PC-3 (cell line): ENCODE measurements at places on chromosomes 7 and 10. TPM values are rescaled to one million over a fixed set of nuclear protein-coding genes. Genes with fewer than 3 reads are reported as not detected.

- DNase-seq, result no peak
Observed at GRCh38 chr7:80624763-80625162, 13.7 kb upstream of the CD36 start.

RAMP3 gene
- not detected in 2 replicates for total RNA-seq

DNA sequence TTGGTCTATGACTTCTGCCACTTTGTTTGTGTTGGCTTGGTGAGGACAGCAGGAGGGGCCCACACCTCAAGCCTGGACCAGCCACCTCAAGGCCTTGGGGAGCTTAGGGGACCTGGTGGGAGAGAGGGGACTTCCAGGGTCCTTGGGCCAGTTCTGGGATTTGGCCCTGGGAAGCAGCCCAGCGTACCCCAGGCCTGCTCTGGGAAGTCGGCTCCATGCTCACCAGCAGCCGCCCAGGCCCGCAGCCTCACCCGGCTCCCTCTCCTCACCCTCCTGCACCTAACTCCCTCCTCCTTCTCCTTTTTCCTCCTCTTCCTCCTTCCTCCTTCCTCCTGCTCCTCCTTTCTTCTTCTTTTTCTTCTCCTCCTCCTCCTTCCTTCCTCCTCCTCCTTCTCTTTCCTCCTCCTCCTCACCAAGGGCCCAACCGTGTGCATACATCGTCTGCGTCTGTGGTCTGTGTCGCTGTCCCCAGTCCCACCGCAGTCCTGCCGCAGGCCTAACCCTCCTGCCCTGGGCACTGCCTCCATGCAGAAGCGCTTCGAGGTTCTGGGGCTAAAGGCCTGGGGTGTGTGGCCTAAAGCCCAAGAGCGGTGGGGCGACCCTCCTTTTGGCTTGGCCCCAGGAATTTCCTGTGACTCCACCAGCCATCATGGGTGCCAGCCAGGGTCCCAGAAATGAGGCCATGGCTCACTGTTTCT, 5.3 kb downstream of the EN2 start:
- DNase-seq, result no peak

DNA sequence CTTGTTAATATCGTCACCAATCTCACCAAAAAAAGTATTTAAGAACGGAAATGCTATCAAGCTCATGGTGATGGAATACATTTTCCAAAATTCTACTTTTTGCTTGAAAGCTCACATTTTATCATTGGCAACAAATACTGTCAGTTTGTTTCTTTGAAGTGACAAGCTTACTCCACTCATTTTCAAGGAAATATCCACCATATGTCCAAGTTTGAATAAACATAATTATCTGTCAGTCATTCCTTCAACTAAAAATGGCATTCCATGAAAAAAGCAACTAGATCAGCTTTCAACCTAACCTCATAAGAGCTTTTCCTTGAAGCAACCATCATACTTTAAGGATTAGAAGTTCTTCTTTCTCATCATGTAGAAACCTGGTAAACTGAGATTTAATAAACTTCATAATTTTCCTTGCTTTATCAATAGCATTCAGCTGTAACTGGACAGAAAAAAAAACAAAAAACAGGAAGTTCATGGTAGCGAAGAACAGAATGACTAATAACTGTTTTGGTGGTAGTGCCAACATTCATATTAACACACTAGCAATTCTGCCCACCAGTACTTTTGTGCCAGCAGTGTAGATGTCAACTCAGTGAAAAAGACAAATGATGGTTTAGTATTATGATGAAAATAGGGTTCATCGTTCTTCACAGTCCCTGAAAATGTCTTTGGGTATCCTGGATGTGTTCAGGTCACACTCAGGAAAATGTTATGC, 764.9 kb downstream of the GRM8 start:
- no peak for DNase-seq

- no peak for DNase-seq
Observed at GRCh38 chr10:62584731-62585130, 210.6 kb downstream of the ZNF365 start.

TFEC gene
- total RNA-seq, result 0.12 and 0.15 TPM in 2 replicates

DNA sequence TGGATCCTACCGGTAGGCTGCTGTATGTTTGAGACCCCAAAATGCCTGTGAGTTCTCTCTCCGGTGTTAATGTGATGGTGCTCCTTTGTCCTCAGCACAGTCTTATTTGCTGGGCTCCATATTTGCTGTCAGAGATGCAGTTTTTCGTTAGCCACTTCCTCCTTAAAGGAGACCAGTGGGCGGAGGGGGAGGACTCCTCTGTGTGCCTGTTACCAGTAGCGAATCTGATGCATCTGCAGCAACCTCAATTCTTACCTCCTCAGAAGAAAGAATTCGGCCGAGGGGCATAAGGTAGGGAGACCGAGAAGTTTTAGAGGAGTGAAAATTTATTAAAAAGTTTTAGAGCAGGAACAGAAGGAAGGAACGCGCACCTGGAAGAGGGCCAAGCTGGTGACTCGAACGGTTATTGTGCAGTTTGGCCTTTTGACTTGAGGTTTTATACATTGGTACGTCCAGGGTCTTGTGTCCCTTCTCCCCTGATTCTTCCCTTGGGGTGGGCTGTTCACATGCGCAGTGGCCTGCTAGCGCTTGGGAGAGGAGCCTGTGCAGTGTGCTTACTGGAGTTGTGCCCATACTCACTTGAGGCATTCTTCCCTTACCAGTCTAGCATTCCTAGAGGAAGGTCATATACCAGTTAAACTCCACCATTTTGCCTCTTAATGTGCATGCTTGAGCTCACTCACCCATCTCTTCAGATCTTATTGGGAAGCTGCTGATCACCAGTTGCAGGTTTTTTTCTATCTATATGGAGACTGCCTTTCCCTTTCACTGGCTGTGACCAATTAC, 49.5 kb downstream of the GNAI1 start:
- DNase-seq, result no peak

DNA sequence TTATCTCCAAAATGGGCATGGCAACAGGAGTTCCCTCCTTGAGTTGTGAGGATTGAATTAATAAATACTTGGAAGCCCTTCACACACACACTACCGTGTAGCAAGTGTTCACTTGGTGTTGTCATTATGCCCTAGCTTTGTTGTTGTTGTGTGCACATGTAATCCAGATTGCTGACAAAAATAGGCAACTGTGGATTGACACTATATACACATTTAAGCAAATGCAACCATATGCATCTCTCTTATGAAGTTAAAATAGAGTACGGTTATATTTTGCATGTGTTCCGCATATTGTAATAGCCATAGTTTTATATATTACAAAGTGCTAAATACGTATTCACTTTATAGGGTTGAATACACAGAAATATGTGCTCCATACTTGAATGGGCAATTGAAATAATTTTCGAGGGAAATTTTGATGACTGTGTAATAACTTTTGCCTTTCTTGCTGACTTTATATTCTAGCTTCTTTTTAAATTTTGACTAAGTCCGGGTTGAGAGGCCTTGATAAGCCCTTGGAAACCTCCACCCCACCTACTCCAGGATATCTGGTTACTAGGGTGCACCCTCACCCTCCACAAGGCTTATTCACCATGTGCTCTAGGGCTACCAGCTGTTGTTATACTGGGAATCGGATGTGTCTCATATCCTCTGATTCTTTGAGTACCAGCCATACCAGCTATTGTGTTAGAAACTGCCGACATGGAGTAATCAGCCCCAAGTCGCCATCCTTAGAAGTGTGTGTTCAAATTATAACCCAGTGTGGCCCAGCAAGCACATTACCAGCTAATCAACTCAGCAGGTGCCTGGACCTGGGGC, 265.0 kb downstream of the CAMK1D start:
- DNase-seq, result no peak

ATRNL1 gene
- not detected in 2 replicates for total RNA-seq

SAMD9L gene
- total RNA-seq, result 2.6 and 2.8 TPM in 2 replicates

RBM17 gene
- 28.4 and 42.0 TPM in 2 replicates for total RNA-seq

GRCh38 chr10:78362406-78363022, 328.9 kb downstream of the RPS24 start:
- peak; percentile 35 for DNase-seq

EBLN1 gene
- not detected in 2 replicates for total RNA-seq

- DNase-seq, result no peak
Observed at GRCh38 chr7:131218727-131219128, 108.9 kb upstream of the MKLN1 start.

AKR1D1 gene
- total RNA-seq, result not detected in 2 replicates

- no peak for DNase-seq
Observed at GRCh38 chr7:119967221-119967620, 305.8 kb upstream of the KCND2 start.

DNA sequence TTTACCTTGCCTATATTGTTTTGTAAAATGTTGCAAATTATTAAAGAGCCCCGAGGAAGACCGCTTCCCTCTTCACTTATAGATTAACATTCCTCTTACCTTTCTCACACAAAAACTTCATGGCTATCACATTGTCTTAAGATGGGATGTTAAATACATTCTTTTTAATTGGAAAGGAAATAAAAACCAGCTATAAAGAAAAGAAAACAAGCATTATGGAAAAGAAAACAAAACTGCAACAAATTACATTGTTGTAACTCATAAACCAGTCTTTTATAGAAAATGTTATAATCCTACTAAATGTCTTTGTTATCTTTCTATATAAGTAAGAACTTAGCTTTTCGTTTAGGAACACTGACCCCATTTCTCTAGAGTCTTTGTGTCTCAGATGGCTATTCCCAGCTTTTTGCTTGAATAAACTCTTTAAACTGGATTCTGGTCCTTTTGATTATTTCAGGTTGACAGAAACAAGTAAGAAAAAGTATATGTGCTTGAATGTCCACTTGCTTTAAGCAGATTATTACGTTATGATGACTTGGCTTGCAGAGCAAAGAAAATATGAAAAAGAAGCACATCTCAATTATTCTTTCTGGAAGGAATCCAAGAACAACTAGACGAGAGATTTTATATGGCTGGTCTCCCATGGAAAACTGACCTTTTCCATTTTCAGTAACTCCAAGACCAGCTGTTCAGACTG, 128.2 kb downstream of the AKR1D1 start:
- no peak for DNase-seq

- DNase-seq, result peak; percentile 73
Observed at GRCh38 chr7:85070967-85071628, 115.8 kb downstream of the SEMA3D start.

SYT15B gene
- total RNA-seq, result 0.06 TPM in 1 of 2 replicates, not detected in the other

CYP26C1 gene
- 0.17 TPM in 1 of 2 replicates, not detected in the other for total RNA-seq

- no peak for DNase-seq
Observed at GRCh38 chr10:101710793-101711192, 15.8 kb upstream of the FBXW4 start.

TMEM72 gene
- total RNA-seq, result not detected in 2 replicates

DNA sequence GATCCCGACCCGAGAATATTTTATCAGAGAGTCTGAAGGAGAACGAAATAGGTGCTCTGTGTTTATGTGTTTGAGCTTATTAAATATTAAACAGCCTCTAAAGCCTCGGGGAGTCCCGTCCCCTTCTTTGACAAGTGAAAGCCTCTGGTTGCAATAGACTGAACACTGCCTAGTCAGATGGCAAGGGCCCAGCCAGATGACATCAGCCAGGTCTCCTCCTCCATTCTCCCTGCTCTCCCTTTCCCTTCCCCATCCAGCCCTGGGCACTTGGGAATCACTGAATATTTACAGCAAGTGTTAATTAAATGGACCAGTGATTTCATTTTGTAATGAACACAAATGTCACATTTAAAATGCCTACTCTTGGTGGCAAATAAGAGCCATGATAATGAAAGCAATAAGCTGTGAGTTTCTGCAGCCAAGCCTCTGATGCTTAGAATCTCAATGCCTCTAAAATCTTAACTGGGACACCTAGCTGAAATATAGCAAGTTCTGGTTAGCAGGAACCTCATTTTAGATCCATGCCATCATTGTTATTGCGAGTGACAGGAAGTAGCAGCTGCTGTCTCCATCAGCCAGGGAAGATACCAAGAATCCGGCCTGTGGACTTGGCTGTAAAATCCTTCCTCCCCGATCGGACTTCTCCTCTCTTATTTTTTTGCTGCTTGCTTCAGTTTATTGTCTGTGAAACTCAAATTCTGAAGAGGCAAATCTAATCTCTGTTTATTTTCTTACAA, 202.1 kb downstream of the PRPF18 start:
- no peak for DNase-seq

GRCh38 chr7:11331128-11332102, 357.7 kb downstream of the PHF14 start:
- peak; percentile 40 for DNase-seq

DNA sequence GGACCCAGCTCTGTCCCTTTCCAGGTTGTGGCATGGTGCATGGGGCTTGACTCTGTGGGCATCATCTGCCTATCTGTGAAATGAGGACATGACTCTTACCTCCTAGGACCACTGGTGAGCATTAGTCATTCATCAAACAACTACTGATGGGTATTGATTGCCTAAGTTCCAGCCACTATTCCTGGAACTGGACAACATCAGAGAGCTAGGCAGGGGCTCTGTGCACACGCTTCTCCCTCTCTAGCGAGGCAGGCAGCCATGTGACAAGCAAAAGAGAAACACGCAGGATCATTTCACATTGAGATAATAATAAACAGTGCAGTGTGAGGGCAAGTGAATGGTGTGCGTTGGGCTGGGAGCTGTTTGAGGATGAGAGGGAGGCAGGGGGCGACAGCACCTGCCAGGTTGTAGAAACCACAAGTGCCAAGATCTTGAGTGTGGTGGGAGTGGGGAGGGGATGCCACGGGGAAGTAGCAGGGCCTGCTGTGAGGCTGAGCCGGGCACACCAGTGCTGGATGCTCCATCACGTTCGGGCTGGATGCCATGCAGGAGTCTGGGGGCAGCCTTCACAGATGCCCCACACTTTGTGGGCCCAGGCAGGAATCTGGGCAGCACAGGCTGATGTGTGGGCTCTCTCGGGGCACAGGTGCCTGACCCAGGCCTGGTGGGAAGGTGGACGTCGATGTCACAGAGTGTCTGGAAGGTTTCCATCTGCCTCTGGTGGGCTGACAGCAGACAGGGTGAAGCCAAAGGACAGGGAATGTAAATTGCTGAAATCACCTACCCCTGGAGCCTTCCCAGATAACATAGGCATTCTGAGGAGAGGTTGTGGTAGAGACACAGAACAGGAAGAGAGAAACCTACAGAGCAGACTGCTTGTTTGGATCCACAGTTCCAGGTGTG, 405.5 kb downstream of the RPS24 start:
- no peak for DNase-seq

GRCh38 chr10:94042001-94042833, 48.5 kb downstream of the PLCE1 start:
- DNase-seq, result peak; percentile 86

KAZALD1 gene
- total RNA-seq, result 24.9 and 25.1 TPM in 2 replicates

TMEM184A gene
- 23.1 and 31.3 TPM in 2 replicates for total RNA-seq

DNA sequence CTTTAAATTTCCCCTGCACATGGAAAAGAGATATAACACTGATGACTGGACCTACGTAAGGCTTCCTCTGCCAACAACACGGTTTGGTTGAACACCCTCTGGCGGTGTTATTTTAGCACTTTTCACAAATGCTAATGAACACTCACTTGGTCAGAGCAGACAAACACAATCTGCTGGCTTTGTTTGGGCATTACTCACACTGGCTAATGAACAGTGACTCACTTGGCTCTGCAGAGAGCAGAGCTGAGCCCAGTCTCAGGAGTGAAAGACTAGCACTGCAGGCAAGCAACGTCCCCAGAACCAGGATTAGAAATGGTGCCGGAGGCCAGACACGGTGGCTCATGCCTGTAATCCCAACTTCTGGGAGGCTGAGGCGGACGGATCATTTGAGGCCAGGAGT, 430.8 kb downstream of the PLXNA4 start:
- DNase-seq, result peak; percentile 88

CALCR gene
- not detected in 2 replicates for total RNA-seq

C10orf53 gene
- total RNA-seq, result not detected in 2 replicates

MYO1G gene
- 0.11 and 0.17 TPM in 2 replicates for total RNA-seq

NXPH1 gene
- total RNA-seq, result not detected in 2 replicates

GRCh38 chr7:156886020-156886795, 6.8 kb downstream of the LMBR1 start:
- no peak for DNase-seq
